ENCODE measurements at places on chromosomes 3 and 15.

DNA sequence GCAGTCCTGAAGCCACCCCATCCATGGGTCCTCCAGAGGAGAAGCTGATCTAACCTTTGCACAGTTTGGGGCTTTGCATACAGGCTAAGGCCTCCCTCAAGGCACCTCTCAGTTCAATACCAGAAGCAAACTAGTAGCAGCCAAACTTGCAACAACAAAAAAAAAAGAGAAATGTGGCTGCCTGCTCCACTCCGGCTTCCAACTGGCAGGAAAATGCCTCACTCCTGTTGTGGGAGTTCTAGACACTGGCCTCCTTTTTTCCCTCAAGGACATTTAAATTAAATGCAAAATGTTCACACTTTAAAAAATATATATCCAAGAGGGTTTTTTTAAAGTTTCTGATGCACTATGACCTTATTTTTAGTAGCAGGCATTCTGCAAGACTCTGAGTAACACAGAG, 216.0 kb upstream of the TPM1 start:
- no peak for DNase-seq

GRCh38 chr3:42180901-42181300, 85.1 kb downstream of the CCK start:
- no peak for DNase-seq

DNA sequence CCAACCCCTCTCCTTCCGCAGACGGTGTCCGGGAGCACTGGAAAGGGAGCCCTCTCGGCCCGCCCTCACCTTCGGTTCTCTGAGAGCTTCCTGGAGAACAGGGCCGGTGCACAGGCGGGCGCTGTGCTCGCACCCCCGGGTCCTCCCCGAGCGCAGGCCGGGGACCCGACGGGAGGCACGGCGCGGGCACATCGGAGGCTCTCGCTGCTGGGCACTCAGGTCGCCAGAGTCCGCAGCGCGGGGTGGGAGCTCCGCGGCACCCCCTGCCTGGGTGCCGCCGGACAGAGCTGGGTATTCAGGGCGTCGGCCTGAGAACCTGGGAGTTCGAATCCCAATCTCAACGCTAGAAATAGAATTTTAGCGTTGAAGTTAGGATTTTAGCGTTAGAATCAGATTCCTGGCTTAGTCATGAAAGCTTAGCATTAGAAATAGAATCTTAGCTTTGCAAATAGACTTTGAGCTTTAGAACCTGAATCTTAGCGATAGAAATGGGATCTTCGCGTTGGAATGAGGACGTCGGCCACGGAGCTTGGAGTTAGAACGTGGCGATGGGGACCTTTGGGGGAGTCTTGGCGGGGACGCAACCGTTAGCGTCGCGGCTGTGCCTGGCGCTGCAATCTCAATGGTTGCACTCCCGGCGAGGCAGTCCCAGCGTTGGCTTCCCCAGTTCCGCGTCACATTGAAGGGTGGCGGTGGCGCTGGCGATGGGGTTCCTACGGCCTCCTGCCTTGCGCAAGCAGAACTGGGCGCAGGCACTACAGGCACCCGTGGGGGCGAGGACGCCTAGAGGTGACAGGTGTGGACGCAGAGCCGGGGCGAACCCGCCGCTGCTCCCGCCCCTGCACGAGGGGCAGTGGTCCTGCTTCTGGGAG, 549 bp downstream of the TRH start:
- DNase-seq, result no peak

GRCh38 chr3:175383371-175383770, 524.2 kb downstream of the NAALADL2 start:
- no peak for DNase-seq

DNA sequence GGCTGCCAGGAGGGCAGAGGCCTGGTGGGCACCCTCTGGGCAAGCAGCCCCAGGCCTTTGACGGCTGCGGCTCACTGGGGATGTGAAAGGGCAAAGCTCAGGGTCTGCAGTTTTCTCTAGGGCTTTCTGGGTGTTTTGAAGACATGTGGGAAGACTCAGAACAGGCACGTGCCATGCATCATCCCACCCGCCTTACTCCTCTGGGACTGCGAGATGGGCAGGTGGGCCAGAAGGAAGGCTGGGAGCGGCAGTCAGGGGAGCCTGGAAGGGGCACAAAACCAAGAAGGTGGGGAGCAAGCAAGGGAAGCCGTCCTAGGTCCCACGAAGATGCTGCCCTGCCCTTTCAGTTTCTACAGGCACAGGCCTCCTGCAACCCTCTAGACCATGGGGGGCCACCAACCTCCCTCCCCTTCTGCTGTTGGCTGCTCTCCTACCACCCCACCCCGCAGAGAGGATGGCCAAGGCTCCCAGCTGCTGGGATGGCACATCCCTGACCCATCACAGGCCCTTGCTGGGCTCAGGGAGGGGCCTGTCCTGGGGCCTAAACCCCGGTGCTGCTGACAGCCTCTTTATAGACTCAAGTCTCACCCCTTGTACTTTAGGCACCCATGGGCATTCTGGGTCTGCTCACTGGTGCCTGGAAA, 71.8 kb upstream of the CTSH start:
- DNase-seq, result no peak

GRCh38 chr3:88882121-88882520, 225.3 kb upstream of the EPHA3 start:
- no peak for DNase-seq

DNA sequence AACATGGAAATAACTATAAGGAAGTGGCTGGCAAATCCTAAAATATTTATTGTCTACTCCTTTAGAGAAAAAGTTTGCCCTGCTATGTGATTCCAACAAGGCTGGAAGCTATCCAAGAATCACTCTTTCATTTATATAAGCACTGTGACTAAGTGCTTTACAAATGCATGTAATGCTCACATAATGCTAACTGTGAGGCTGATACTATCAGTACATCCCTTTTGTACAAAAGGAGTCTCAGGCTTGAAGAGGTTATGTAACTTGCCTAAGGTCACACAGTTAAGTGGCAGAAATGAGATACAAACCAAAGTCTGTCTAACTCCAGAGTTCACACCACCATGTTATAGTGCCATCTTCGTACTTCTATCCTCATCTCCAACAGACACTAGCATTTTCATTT, 17.0 kb downstream of the TOPBP1 start:
- DNase-seq, result no peak

DNA sequence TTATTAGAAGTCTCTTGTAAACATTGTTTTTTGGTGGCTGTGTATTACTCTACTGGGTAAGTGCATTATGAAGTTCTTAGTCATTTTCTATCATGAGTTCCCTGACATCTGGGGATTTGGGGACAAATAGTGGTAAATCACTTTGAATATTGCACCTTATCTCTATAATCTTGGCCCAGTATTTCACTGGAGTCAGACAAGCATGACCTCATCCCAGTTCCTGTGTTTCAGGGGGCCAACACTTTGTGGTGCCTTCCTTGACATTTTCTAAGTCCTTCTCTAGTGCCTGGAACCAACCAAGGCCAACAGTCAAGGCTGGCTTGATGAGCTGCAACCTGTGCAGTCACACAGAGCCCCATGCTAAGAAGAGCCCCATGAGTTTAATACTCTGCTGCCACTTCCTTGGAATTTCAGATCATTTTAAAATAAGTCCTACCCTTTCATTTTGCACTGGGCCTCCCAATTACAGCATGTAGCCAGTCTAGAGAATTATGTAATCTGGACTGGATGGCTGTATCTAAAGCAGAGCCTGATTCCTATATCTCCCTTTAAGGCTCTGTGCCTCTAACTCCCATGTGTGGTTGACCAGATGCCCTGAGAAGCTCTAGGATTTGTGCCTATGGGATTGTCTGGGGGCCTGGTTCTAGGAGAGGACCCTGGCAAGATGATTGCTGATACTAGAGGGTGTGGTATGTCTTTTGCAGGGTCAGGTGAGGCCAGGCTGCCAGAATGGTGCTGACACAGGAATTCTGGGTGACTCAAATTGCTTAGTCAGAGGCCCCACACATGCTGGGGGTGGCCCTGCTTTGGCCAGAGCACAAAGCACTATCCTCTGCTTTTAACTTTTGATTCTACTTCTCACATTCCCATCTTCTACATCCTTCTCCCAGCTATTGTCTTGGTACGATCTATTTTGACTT, 319.6 kb upstream of the TBC1D5 start:
- no peak for DNase-seq

DNA sequence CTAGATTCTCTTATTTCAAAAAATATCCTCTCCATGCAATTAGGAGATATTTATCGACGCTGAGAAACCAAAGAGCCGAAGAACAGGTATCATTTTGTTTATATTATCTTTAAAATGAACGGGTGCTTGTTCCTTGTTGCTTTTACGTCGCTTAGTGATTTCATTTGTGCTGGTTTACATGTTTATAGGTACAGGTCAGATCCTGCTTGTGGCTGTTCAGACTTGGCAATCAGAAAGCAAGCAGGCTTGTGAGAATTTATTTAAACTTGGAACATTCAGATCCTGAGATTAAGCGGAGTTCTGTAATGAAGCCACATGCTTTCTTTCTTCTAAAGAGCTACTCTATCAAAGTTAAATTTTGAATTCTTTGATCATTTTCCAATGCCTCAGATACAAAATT, 43.0 kb upstream of the ATP2C1 start:
- DNase-seq, result no peak

- no peak for DNase-seq
Observed at GRCh38 chr3:147415286-147415685, 6.1 kb downstream of the ZIC1 start.

DNA sequence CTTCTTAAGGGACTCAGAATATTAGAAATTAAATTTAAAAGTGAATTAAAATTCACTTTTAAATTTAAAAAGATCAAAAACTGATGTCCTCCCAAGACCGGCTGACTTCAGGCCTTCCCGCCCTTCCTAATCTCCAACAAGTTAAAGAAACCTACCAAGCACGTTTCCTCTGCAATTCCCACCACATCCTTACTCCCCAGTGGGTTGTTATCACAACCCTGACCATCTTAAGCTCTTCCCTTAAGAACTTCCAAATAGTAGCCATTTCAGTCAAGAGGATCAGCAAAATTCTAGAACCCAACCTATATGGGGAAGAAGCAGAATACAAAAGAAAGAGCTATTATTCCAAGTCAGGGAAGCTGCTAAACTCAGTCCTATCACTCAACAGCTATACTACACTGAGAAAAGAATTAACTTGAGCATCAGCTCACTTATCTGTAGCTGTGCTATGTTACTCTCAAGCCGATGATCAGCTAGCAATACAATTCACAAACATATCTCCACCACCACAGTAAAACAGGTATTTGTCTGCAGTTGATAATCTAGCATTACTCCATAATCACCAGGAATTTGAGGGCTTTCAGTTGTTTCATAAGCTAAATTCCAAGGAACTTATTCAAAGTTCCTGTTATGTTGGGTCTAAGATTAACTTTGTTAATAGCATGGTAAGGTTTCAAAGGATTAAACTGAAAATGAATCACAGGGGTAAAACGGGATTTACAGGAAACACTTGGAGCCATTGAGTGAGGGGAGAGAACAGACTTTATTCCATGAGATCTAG, 14.3 kb downstream of the ABCC5 start:
- DNase-seq, result no peak

GRCh38 chr3:51691021-51691420, 15.8 kb upstream of the GRM2 start:
- DNase-seq, result no peak

DNA sequence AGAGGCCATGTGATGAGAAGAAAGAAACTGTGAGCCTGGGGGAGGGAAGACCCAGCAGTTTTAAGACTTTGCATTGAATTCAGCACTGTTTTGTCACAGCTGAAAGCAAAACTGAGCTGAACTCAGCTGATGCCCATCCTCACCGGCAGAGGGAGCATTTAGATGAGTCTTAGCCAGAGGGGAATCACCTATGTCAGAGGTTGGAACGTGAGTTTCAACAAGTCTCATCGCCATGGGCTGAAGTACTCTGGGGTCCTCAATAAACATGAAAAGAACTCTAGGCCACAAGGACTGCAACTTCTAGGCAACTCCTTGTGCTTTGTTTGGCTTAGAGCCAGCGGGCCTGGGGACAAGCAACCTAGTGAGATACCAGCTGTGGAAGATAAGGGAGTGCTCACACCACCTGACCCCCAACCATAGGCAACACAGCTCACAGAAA, 324.5 kb downstream of the TBL1XR1 start:
- peak; percentile 51 for DNase-seq

GRCh38 chr15:60370105-60370868, 27.5 kb downstream of the ANXA2 start:
- DNase-seq, result no peak

DNA sequence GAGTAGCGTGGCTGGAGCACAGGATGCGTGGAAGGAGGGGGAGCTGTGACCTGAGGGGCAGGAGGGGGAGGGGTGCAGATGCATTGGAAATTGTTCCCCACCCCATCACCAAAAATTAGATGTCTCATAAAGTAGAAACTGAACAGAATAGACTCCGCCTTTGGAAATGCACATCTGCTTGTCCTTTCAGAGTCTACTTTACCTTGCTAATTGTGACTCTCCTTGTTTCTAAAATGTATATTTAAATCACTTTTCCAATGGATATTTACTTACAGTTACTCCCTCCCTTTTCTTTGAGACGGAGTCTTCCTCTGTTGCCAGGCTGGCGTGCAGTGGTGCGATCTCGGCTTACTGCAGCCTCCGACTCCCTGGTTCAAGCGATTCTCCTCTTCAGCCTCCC, 30.6 kb downstream of the SPG21 start:
- no peak for DNase-seq

- no peak for DNase-seq
Observed at GRCh38 chr3:27079427-27080257, 289.5 kb downstream of the NEK10 start.

DNA sequence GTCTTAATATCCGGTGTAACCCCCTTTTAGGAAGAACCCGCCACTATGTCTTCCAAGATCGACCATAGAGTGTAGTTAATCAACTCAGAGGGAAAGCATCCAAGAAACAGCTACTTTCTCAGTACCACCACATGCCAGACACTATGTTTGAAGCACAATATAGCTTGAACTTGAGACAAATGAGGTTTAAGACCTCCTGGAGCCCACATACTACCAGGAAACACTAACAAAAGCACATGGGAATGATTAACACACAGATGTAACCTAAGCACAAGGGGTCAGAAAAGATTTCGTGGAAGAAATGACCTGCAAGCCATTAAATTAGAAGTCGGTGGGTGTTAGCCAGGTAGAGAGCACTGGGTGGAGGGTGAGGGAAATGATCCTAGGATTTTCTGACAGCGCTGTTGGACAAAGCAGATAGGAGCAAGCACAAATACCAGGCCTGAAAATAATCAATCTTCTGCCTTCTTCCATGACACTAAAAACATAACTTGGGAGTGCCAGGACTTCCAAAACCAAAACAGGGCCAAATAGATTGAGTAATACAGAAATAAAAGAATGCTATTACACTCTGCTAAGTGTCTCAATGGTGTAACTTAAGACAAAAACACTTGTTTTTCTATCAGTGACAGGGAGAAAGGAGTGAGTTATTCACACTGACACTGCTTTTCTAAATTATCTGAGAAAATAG, 213.7 kb downstream of the FOXP1 start:
- DNase-seq, result no peak

Data from activated naive CD4-positive, alpha-beta T cell treated with anti-CD3 and anti-CD28 coated beads, Interleukin-2, amount 50 U/mL, for 72 hours (primary cell).